ENCODE measurements at places on chromosomes 7 and 10.
A peak's percentile ranks its signal among the peaks of the same experiment; 100 is the strongest.

DNA sequence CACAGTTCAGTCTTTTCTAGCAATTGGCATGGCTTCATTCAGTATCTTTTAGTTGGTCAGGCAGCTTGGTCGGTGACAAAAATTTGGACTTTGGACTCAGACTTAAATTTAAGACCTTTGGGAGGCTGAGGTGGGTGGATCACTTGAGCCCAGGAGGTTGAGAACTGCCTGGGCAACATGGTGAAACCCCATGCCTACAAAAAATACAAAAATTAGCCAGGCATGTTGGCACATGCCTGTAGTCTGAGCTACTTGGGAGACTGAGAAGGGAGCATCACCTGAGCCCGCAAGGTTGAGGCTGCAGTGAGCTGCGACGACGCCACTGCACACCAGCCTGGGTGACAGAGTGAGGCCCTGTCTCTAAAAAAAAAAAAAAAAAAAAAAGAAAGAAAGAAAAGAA, 19.5 kb upstream of the ITPRID1 start:
- DNase-seq = no peak

- DNase-seq = no peak
Observed at GRCh38 chr7:156773966-156774365, 119.0 kb downstream of the LMBR1 start.

- DNase-seq = no peak
Observed at GRCh38 chr10:83543691-83544462, 595.4 kb upstream of the GHITM start.

DNA sequence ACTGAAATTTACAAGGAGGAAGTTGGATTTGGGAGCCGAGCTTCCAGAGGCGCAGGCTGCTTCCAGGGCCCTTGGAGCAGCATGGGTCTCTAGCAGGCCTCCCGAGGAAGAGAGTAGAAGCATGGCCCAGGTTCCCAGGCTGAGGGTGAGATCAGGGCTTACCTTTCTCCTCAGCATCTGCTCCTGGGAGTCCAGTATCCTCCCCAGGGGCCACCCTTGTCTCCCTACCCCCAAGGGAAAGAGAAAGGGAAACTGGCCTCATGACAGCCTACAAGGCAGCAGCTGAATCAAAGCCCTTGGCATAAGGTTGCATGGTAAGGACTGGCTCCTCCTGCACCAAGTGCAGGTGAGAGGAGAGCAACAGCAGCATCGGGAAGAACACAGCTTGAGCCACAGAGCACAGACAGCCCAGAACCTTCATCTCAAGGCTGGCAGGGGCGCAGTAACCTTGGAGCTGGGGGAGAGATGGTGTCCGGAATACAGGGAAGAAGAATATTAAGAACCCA, 114.5 kb downstream of the MARCHF5 start:
- DNase-seq = no peak

- no peak for DNase-seq
Observed at GRCh38 chr10:97168645-97169044, 17.1 kb downstream of the SLIT1 start.

GRCh38 chr7:116317907-116318306, 107.6 kb downstream of the TES start:
- DNase-seq = no peak

DNA sequence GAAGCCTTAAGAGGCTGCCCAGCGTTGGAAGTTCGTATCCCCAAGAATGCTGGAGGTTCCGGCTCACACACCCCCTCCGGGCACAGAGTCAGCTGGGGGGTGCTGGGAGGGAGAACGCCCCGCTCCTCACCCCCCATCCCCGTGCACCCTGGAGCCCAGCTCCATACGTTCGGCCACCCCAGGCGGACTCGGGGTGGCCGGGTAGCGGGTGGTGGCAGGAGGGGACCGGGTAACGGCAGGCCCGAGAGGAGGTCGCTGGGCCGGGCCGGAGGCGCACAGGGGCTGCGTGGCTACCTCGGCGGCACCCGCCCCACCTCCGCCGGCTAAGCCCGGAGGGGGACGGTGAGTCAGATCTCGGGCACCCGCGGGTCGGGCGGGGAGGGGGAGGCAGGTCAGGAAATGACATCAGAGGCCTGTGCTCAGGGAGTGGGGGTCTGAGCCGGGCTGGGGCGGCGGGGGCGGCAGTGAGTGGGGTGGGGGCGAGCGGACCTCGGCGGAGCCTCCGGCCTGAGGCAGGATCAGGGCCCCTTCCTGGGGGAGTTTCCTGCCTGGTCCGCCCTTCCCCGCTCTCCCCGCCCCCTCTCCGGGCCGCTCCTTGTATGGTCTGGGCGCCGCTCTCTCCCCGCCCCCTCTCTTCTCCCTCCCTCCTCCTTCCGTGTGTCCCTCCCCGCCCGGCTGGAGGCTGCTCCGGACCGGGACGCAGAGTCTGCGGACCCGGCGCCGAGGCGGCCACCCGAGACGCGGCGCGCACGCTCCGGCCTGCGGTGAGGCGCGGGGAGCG, at the start of gene ZYX:
ZYX (plus strand) TSS at position 700 of the 781 bp plus-strand sequence. CDS start 227 bp downstream, outside the sequence.
- peak; percentile 91 for DNase-seq

DNA sequence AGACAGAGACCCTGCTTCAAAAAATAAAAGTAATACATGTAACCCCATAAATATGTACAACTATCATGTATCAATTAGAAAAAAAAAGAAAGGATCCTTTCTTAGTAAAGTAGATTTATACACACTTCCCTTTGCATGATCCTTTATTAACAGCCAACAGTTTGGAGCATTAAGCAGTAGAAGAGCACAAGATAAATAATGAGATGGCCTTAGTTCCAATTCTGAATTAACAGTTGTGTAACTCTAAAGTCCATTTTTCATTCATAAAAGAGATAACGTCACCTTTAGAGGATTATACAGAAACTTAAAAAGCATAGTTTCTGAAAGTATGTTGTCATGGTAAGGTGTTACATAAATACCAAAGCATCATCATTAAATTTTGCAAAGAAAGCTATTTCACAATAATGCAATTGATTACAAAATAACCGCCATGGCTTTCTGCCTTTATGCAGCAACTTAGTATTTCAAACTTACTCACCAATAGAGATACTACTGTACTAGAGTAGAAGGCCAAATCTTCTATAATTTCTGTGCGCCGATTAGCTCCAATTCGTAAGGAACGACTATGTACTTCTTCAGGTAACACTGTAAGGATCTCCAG, 40.3 kb downstream of the TNPO3 start:
- no peak for DNase-seq

DNA sequence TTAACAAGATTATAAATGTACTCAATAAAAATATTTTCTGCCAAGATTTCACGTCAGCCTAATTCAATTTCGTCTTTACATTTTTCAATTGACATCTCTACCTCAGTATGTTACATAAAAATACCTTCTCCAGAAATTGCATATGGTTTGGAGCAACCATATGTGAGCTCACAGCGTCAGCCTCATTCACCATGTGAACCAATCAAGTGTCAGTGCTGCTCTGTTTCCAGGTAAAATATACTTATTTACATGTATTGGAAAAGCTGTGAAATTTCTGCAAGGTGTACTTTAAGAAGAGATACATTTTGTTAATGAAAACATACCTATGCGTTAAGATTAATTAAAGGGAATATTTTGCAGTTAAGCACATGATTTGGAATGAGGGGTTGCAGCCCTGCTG, 110.7 kb upstream of the PRSS1 start:
- DNase-seq = no peak
